ENCODE measurements at places on chromosomes 1 and 21.
A peak's percentile ranks its signal among the peaks of the same experiment; 100 is the strongest.

DNA sequence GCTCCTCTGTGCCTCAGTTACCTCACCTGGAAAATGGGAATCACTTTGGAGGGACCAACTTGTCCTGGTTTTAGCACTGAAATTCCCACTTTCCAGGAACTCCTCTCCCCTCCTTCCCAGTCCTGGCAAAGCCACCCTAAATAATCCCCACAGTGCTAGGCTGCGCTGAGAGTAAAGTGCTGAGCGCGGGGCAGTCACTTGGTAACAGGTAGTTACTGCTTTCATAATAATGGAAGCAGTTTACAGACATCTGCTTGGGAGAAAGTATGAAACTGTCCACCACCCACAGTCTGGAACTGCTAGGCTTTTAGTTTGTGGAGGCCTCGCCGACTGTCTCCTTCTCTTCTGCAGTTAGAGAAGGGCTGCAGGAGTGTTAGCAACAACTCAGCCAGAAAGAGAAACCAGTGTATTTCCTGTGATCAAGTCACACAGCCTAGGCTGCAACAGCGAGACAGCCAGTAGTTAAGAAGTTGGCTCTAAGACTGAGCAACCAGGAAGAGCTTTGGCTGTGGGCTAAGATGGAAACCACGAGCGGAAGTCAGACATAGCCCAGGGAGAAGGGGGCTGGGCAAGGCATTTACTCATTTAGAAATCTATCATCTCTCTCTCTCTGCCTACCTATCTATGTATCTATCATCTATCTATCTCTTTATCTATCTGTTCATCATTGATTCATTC lies 30.8 kb upstream of the ABCG1 start:
- peak; percentile 80 for DNase-seq

DNA sequence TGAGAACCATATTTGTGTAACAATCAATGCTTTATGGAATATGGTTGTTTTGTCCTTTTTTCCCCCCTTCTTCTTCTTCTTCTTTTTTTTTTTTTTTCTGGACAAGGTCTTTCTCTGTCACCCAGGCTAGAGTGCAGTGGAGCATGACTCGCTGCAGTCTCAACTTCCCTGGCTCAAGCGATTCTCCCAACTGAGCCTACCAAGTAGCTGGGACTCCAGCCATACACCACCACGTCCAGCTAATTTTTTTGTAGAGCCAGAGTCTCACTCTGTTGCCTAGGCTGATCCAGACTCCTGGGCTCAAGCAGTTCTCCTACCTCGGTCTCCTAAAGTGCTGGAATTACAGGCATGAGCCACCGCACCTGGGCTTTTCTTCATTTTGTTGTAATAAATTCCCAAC lies 86.7 kb downstream of the FMN2 start:
- no peak for DNase-seq

GRCh38 chr1:38249001-38249400 lies 202.4 kb upstream of the POU3F1 start:
- DNase-seq: no peak

GRCh38 chr1:6270401-6270800 lies 9.5 kb upstream of the GPR153 start:
- DNase-seq: no peak

DNA sequence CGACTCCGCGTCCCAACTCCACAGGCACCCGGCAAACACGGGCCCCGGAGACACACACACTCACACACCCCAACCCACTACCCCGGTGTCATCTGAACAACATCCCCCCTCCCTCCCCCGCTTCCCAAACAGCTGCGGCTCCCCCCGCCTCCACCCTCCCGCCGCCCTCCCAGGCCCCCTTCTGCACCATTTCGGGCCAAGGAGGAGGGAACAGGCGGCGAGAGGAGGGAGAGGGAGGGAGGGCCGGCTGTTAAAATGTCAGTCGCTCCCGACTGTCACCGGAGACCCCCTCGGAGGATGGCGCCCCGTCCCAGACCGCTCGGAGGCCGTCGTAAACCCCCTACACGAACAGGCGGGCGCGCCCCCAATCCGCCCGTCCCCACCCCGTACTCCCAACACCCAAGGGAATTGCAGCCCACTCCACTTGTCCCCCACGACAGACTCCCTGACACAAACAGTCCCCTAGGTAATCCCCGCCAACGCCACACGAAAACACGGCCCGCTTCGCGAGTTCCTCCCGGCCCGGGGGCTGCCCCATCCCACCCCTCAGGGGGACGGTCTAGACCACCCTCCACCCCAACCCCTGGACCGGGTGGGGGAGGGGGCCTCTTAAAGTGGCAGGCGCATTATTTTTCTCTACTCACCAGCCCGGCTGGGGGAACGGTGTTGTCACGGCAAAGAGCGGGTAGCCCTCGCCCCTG lies 583 bp downstream of the MEF2D start:
- no peak for DNase-seq

All from GM19239 (cell line).